ENCODE measurements at places on chromosomes 7 and 10.

DNA sequence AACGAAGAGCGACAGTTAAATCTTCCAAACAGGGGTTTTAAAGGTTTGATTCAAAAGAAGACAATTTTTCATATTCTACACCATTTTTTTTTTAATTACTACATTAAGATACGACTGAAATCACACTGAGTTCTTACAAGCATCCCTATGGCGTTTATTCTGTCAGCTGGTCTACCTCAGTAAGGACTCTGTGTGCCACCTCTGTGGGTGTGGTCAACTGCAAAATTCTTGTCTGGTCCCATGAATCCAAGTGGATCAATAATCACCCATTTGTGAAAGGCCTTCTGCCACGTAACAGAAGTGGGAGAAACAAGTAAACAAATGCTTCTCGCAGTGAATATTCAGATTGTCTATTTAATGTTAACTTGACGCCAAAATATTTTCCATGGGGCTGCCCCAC lies 104.1 kb downstream of the GRB10 start:
- no peak for DNase-seq

- no peak for DNase-seq
These were observed 68.6 kb upstream of the SYPL1 start for GRCh38 chr7:106180721-106181120.

DNA sequence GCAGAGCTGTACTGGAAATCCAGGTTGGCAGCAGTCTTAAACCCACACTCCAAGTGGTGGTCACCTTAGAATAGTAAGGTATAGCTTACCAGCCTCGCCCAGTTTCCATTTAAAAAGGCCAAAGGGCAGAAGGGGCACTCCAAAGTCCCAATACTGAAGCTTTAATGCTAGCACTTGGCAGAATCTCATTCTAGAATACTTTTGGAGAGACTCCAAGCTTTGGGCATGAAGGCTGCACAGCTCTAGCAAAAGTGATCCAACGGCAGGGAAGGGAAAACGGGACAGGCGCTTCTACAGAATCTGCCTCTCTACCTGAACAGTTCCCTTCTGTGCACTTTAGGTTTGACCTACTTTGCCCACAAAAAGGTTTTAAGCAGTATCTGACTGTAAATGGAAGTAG lies 19.7 kb downstream of the SMURF1 start:
- no peak for DNase-seq

DNA sequence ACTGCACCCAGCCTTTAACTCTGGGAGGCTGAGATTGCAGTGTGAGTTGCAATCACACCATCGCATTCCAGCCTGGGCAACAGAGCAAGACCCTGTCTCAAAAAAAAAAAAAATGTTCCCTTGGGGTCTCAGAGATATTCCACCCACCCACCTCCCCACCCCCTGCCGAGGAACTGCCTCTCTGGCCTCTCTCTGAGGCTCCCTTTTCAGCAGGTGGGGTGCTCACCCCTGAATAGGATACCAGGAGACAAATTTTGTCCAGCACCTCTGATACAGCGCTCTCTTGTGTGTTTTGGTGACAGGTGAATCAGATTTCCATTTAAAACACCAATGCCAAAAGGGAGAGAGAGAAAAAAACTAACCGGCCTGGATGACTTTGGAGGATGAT lies 92.6 kb upstream of the KIF5B start:
- no peak for DNase-seq

- DNase-seq, result no peak
These were observed 72.8 kb upstream of the PPIF start for GRCh38 chr10:79274279-79275104.

DNA sequence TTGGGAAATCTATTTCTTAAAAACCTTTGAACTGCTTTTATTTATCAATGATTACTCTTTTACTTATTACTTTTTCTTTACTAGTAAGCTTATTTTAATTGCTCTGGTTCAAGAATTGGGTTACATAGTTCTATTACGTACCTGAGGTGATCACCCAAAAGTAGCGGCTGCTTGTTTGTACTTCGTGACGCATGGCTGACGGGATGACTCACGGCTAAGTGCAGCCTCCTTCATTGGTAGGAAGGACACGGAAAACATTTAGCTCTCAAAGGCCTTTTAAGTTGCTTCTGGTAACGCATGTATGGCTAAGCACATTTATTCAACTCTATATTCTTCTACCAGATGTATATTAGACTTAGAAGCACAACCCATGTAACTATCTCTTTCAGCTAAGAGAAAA lies 285.8 kb upstream of the SP4 start:
- no peak for DNase-seq

DNA sequence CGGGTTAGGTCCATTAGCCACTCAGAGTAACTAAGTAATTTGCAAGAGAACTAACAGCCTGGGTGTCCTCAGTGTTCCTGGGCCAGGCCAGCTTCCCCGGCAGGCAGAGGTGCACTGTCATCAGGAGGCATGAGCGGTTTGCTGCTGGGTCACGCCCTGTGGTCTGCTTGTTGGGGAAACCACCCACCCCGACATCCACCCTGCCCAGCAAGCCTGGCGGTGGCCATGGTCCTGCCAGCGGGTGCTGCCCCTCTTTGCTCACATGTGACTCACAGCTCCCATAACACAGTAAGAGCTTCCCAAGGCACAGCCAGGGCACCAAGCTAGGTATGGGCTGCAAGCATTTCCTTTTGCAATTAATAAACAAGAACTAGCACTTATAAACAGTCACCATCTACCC lies 75.9 kb downstream of the RGS10 start:
- DNase-seq, result no peak

DNA sequence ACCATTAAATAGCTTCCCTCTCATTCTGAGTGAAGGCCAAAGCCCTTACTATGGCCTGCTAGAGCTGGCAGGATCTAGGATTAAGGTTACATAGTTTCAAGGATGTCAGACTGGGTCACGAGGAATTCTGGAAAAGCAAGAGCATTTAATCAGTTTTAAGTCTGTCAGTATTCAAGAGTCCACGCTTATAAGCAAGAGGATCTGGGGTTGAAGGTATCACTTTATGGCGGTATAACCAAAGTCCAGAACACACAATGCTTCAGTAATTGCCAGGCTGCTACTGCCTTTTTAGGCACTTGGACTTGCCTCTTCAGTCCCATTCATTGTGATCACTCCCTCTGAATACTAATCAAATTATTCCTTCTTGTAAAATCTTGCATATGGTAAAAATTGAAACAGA lies 101.0 kb downstream of the HBP1 start:
- DNase-seq, result no peak
